PC-9 (cell line): ENCODE measurements at places on chromosomes 11 and 22. TPM values are rescaled to one million over a fixed set of nuclear protein-coding genes. Genes with fewer than 3 reads are reported as not detected.
A peak's percentile ranks its signal among the peaks of the same experiment; 100 is the strongest.

The TESMIN gene
- total RNA-seq = 23.9 and 43.3 TPM in 2 replicates

The WNT11 gene
- total RNA-seq = 3.2 TPM in 1 of 2 replicates, not detected in the other

The C11orf52 gene
- 2.9 and 6.4 TPM in 2 replicates for total RNA-seq

The APOBEC3B gene
- total RNA-seq = 66.5 and 83.6 TPM in 2 replicates

The SPTBN2 gene
- 51.0 and 66.8 TPM in 2 replicates for total RNA-seq

The GRAMD1B gene
- total RNA-seq = 3.2 and 5.8 TPM in 2 replicates

GRCh38 chr11:12771875-12772274 is 97.7 kb downstream of the TEAD1 start:
- no peak for DNase-seq
- no peak overlapping the region for H3K27ac ChIP-seq
- H3K4me3 ChIP-seq = no peak overlapping the region
- no peaks in the 10 kb centered on the region for H3K27me3 ChIP-seq
- H3K36me3 ChIP-seq = no peaks in the 10 kb centered on the region
- peaks cover 42% of the 10 kb centered on the region for H3K4me1 ChIP-seq

GRCh38 chr22:50441428-50441993 is 33.3 kb downstream of the SBF1 start:
- no peak overlapping the region for H3K4me3 ChIP-seq
- H3K36me3 ChIP-seq = peaks cover 23% of the 10 kb centered on the region; the same call in 1 of the 2 replicates
- H3K27me3 ChIP-seq = no peaks in the 10 kb centered on the region
- no peak for DNase-seq

GRCh38 chr11:100730266-100730665 is 43.2 kb downstream of the ARHGAP42 start:
- no peaks in the 10 kb centered on the region for H3K4me1 ChIP-seq
- no peak overlapping the region for H3K4me3 ChIP-seq
- H3K27me3 ChIP-seq = no peaks in the 10 kb centered on the region
- H3K36me3 ChIP-seq = no peaks in the 10 kb centered on the region

DNA sequence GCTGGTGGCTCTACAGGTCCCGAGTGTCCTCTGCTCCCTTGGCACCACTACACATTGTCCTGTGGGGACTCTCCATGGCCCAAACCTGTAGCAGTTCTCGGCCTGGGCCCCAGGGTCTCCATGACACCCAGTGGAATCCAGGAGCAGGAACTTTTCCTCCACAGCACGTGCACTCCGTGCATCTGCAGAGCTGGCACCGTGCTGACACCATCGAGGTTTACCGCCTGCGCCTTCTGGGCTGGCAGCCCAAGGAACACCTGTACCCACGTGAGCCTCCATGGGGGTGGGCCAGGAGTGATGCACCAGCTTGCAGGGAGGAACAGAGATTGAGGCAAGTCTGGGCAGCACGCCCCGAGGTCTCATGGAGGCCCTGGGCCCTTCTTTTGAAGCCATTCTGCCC is 25.2 kb downstream of the TSPAN32 start:
- no peak overlapping the region for H3K27ac ChIP-seq
- DNase-seq = no peak
- no peaks in the 10 kb centered on the region for H3K4me1 ChIP-seq
- H3K27me3 ChIP-seq = no peaks in the 10 kb centered on the region
- H3K36me3 ChIP-seq = no peaks in the 10 kb centered on the region

DNA sequence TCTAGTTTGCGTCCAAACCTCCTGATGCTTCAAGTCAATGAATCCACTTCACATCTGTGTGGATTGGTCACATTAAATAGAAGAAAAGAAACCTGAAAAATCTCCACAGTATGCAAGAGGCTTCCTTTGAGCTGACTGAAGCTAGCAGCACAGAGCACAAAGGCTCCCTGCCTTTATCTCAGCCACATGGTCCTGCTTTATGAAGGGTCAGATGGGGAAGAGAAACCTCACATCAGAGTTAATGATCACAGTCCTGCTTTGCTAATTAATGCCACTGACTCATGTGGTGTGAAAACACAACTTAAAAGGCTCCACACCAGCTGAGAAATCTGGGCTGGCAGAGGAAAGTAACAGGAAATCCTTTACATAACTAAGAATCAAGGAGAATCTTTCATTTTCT is 1291.0 kb downstream of the LRRC4C start:
- H3K4me3 ChIP-seq = no peak overlapping the region
- no peaks in the 10 kb centered on the region for H3K36me3 ChIP-seq
- no peak for DNase-seq
- H3K27ac ChIP-seq = no peak overlapping the region
- H3K4me1 ChIP-seq = no peaks in the 10 kb centered on the region

GRCh38 chr22:44131412-44131811 is 49.3 kb upstream of the PARVG start:
- no peak overlapping the region for H3K27ac ChIP-seq
- H3K4me1 ChIP-seq = no peaks in the 10 kb centered on the region
- no peak for DNase-seq

- no peak for DNase-seq
- no peaks in the 10 kb centered on the region for H3K27me3 ChIP-seq
- H3K4me3 ChIP-seq = no peak overlapping the region
- no peak overlapping the region for H3K27ac ChIP-seq
Observed at GRCh38 chr11:95877291-95877690, 46.6 kb downstream of the MTMR2 start.

DNA sequence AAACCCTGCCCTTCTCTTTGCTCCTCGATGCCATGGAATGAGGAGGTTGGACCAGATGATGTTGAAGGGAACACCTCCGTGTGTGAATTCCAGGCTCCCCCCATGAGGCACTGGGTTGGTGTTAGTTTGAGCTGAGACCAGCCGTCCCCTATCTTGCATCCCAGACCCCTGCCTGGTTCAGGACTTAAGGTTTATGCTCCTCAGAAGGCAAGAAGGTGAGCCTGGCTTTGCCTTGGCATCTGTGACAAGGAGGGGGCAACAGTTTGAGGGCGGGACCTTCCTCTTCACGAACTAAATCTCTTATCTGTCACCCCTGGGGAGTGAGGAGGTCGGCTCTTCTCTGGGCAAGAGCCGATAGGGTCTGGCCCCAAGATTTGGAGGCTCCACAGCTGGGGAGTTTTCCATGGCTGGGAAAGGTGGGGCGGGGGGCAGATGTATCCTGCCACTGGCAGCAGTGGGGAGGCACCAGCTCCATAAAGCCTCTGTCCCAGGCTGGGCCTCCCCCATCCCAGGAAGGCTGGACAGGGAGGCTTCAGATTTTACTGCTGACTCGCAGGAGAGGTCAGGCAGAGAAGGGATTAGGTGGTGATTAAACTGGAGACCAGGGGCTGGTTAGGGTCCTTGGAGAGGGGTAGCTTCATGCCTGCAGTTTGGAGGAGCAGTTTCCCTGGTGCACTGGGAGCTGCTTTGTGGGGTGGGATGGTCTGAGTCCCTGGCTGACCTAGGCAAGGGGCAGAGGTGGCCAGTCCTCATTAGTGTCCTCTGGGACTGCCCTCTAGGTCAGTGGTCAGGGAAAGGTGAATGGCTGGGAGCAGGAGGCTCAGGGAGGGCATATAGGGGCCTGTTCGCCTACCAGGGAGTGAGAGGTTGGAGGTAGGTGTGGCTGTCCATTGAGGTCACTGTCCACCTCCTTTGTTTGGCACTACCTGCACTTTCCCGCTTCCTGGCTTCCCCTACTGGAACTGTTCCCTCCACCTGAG is 1.1 kb downstream of the SEC14L2 start:
- H3K27ac ChIP-seq = no peak overlapping the region
- H3K4me3 ChIP-seq = peak overlapping the region; percentile 69
- no peaks in the 10 kb centered on the region for H3K36me3 ChIP-seq
- no peak for DNase-seq
- peaks cover 26% of the 10 kb centered on the region for H3K4me1 ChIP-seq

DNA sequence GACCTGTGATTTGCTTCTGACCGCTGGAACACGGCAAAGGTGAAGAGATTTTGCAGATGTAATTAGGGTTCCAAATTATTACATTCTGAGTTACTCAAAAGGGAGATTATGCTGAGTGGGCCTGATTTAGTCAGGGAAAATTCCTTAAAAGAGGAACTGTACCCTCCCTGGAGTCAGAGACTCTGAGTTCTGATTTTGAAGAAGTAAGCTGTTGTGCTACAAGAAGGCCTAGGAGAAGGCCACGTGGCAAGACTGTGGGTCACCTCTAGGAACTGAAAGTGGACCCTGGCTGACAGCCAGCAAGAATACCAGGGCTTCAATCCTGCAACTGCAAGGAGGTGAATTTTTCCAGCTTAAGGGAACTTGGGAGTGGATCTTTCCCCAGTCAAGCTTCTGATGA is 45.3 kb downstream of the CHRDL2 start:
- no peaks in the 10 kb centered on the region for H3K36me3 ChIP-seq
- H3K27me3 ChIP-seq = no peaks in the 10 kb centered on the region
- DNase-seq = no peak
- H3K4me3 ChIP-seq = no peak overlapping the region
- 0 out of 2 replicates have a peak, but pooled peaks cover 7% of the 10 kb centered on the region for H3K4me1 ChIP-seq
